ENCODE measurements at places on chromosomes 3 and 15. TPM values are rescaled to one million over a fixed set of nuclear protein-coding genes. Genes with fewer than 3 reads are reported as not detected.

Gene SYNPR
- total RNA-seq = not detected

GRCh38 chr15:26721232-26721967 is 51.5 kb downstream of the GABRB3 start:
- peak; percentile 83 for DNase-seq

GRCh38 chr3:115685097-115685496 is 61.8 kb downstream of the GAP43 start:
- no peak for DNase-seq

Gene FAM43A
- 0.58 TPM for total RNA-seq

DNA sequence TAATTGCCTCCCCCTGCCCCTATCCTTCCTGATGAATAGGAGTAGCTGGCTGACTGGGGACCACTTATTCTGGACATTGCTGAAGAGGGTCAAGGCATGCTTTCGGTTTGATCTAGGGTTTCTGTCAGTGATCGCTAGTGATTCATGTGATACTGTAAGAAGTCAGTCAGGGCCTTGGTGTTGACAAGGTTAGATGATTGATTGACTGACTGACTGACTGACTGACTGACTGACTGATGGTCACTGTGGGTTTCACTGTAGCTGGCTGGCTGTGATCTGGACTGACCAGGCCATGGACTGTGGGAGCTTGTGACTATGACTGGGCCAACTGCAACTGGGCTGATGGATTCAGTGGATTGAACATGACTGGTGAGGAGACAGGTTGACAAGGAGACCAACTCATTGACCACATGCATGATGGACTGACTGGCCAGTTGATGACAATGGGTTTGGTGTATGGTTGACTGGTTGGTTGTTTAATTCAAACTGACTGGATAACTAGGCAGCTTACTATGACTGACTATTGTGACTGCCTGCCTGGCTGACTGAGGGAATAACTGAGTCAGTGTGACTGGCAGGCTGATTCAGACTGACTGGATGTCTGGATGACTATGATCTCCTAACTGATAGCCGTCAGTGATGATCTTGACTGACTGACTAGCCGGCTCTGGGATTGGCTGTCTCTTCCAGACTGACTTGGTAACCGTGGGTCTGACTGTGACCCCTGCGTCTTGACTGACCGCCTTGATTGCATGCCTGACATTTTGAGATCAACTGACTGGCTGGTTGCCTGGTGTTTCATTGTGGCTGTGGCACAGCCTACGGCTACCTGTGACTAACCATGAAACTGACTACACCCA is 509.9 kb downstream of the SHQ1 start:
- DNase-seq = peak; percentile 39

Gene ACKR4
- total RNA-seq = not detected

DNA sequence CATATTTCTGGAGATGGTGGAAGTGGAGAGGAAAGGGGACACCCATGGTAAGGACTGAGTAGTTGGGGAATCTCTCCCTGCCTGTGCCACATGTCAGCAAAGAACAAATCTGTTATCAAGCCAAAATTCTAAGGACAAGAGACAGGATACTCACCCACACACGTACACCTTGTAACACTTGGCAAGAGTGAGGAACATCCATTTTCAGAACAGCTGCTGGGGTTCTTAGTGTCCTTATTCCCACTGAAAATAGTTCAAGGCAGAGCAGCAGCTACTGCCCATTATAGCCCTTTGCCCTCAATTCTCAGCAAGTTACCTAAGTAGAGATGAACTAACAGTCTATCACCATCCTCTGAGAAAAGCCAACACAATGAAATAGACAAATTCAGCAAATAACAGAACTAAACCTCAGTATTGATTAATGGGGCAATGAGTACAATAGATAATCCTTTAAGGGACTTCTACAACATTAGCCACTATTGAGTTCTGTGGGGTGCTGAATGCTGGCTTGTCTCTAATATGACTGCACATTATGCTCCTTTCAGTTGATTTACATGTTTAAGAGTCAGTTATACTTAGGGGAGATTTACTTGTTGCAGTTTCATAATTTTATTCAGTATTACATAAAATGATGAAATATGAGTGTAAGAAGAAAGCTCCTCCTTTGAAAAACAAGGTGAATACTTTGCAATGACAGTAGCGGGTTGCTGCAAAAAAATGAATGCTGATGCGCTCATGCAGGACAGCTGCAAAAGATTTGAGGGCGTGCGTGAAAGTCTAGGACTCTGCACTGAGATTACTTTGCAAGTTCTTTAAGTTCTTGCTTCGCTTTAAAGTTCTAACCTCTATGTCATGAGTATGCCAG is 22.4 kb downstream of the SENP5 start:
- DNase-seq = no peak

DNA sequence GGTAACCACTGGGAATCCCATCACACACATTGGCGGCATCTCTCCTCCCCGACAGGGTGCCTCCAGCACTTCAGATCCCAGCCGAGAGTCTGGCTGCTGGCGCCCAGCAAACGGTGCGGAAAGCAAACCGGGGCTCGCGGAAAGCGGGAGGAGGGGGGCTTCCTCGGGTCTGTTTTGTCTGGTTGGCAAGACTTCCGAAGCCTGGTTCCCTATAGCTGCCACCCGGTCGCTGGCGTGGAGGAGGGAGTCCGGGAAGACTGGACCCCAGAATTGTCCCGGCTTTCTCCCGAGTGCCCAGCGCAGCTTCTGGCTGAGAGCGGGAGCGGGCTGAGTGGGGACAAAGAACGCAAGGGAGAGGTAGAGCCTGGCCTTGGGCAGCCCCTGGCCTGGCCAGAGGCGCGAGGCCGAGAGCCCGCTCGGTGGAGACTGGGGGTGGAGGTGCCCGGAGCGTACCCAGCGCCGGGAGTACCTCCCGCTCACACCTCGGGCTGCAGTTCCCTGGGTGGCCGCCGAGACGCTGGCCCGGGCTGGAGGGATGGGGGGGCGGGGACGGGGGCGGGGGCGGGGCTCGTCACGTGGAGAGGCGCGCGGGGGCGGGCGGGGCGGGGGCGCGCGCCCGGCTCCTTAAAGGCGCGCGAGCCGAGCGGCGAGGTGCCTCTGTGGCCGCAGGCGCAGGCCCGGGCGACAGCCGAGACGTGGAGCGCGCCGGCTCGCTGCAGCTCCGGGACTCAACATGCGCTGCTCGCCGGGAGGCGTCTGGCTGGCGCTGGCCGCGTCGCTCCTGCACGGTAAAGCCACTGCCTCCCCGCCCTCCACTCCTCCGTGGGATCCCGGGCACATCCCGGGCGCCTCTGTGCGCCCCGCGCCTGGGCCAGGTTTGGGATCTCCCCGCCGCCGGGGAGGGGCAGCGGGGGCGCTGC is at the start of gene CHRNA7:
Gene CHRNA7 (plus strand): TSS at position 654 of the 920 bp plus-strand sequence. CDS start 80 bp downstream, at position 734.
- peak; percentile 94 for DNase-seq

Data from endodermal cell (in vitro differentiated cells).